ENCODE measurements at places on chromosomes 6 and 20.

DNA sequence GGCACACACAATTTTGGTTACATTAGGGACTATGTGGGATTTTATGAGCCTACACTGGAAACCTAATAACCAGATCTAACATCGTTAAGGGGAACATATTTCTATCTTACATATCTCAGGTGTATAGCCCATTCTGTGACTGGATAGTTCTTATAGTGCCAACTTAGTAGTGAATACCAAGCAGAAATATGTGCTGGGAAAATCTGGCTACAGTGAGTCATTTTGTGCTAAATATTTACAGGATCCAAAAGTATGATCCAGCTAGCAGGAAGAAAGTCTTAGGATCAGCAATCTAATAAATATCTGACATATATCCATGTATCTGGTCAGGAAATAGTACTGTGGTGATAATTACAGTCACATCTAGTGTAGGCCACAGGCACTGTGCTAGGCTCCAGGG, 94.6 kb upstream of the INSM1 start:
- DNase-seq = no peak

DNA sequence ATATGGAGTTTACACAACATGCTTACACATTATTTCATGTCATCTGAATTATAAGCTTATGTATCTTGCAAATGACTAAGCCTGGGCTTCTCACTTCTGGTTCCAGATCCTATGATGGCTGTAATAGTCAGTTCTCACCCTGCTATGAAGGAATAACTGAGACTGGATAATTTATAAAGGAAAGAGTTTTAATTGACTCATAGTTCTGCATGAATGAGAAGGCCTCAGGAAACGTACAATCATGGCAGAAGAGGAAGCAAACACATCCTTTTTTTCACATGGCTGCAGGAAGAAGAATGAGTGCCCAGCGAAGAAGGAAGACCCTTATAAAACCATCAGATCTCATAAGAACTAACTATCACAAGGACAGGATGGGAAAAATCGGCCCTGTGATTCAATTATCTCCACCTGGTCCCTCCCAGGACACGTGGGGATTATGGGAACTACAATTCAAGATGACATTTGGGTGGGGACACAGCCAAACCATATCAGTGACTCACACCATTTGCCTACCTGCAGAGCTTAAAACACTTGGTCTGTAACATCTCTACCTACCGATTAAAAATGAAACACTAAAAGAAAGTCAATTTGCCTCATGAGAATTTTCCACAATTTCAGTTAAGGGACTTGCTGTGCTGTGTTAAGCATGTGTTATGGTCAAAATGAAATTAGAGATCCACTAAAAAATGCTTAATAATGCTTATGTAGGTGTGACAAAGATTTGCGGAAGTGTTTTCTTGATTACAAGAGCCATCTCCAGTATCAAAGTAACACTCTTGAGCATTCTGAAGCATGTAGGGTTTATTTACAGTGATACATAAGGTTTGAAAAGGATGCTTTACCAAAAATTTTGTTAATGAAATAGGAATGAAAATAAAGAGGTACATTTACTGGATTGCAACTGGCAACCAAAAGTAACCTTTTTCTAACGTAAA, 2.2 kb upstream of the RWDD1 start:
- no peak for DNase-seq

- DNase-seq = no peak
Observed at GRCh38 chr6:43504756-43505593, 5.2 kb downstream of the LRRC73 start.

GRCh38 chr6:10099529-10100140, 315.2 kb downstream of the TFAP2A start:
- DNase-seq = no peak

Measured in stimulated activated CD4-positive, alpha-beta T cell treated with anti-CD3 and anti-CD28 coated beads, Interleukin-2, amount 100 ng/mL, for 48 hours (primary cell).